ENCODE measurements at places on chromosomes 4 and X.
A peak's percentile ranks its signal among the peaks of the same experiment; 100 is the strongest.

DNA sequence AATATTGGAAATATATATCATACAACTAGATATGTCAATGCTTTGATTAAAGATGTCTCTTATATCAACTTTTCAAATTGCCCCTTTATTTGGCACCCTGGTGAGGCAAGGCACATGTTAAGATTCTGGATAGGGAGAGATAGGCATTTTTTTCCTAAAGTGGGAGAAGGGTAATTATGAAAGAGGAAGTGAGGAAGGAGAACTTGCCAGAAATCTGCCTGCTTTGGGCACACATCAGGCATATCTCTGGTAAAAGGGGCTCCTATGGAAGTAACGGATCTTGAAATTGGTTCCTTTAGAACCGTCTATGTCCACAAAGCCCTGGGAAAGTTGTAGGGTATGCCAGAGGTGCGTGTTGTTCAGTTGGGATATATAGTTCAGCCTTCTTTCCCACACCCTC lies 5.7 kb downstream of the IL15 start:
- DNase-seq: no peak

DNA sequence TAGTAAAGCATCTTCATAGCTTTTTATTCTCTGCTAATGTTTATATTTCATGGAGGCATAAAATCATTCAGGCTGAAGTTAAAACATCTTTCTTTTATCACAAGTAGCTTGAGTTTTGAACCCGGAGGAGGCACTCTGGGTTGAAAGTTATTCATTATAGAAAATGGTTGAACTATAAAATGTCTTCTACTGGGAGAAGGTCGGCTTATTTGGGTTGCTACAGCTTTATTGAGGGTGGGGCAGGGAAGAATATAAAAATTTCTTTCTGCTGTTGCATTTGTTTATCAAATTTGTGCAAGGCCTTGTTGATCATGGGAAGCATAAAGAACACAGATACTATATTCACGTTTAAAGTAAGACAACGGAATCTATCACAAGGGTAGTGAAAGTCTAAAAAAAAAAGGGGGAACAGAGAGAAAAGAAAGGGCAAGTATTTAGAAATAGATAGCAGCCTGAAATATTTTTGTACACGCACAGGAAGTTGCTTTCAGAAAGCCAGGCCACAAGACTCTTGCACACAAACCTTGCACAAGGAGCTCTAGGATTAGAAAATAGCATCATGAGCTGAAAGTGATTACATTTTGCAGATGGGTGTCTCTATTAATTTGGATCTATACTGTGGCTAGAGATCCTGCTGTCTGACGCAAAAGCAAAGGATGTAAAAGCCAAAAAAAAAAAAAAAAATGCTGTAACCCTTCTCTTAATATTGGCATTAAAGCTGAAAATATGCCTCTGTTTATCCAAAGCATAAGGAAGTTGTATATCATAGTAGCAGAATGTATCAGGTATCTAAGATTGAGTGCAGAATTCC lies 37.2 kb upstream of the FAM9C start:
- no peak for DNase-seq

GRCh38 chr4:155667568-155668511 lies 1.2 kb downstream of the GUCY1A1 start:
- DNase-seq: no peak

- DNase-seq: no peak
These were observed 1297.3 kb downstream of the C4orf33 start for GRCh38 chr4:130393231-130393630.

GRCh38 chr4:153785910-153786721 lies 2.8 kb downstream of the SFRP2 start:
- DNase-seq: no peak

DNA sequence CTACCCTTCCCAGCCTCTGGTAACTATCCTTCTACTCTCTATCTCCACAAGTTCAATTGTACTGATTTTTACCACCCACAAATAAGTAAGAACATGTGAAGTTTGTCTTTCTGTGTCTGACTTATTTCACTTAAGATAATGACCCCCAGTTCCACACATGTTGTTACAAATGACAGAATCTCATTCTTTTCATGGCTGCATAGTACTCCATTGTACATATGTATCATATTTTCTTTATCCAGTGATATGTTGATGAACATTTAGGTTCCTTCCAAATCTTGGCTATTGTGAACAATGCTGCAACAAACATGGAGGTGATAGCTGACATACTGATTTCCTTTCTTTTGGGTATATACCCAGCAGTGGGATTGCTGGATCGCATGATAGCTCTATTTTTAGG lies 27.7 kb downstream of the GSX2 start:
- no peak for DNase-seq

- peak; percentile 7 for DNase-seq
These were observed 31.5 kb downstream of the PRPS1 start for GRCh38 chrX:107659768-107660167.

DNA sequence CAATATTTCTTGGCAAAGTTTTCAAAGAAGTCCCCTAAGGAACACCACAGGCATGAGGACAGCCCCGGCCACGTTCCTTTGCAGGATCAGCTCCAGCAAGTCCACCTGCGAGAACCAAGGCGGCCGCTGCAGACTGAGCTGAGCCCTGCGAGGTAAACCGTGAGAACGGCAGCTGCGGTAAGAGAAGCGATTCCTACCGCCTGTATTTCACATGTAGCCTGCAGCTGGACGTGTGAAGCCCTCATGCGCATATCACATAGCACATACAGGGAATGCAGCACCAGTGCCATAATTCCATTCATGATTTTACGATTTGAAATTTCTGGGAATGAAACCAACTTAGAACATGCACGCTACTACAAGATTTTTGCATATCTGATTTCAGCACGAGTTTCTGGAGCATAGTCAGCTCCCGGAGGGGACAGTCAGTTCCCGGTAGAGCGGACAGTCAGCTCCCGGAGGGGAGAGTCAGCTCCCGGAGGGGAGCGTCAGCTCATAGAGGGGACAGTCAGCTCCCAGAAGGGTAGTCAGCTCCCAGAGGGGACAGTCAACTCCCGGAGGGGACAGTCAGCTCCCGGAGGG lies 41.7 kb downstream of the FGFRL1 start:
- DNase-seq: no peak

- no peak for DNase-seq
These were observed 2.5 kb downstream of the CPEB2 start for GRCh38 chr4:15004739-15005301.

- DNase-seq: no peak
These were observed 168.8 kb downstream of the CLCN4 start for GRCh38 chrX:10325611-10326010.

GRCh38 chr4:7167706-7168105 lies 24.6 kb upstream of the SORCS2 start:
- no peak for DNase-seq

- DNase-seq: peak; percentile 39
These were observed 1.0 kb upstream of the PDGFRA start for GRCh38 chr4:54228056-54228527.

DNA sequence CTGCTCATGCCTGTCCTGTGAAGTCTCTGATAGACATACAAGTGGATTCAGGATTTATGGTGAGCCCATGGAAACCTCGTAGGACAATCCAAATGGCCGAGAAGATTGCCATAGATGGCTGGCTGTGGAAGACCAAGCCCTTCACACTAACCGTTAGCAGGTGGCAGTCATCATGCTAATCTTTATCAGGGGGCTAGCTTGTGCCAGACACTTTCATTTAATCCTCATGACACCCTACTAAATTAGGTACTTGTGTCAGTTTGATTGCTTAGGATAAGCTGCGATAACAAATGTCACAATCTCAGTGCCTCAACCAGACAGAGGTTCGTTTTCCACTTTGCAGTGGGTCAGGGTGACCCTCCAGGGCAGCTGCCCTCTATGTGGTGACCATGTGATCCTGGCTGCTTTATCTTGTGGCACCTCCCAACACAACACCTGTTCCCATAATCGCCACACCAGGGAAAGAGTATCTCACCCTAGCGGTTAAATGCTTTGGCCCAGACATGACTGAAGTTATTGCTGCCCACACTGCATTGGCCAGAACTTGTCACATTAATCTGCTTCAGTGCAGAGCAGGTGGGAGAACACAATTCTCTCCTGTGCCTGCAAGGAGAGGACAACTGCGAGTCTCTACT lies 60.8 kb downstream of the REPS2 start:
- DNase-seq: no peak

DNA sequence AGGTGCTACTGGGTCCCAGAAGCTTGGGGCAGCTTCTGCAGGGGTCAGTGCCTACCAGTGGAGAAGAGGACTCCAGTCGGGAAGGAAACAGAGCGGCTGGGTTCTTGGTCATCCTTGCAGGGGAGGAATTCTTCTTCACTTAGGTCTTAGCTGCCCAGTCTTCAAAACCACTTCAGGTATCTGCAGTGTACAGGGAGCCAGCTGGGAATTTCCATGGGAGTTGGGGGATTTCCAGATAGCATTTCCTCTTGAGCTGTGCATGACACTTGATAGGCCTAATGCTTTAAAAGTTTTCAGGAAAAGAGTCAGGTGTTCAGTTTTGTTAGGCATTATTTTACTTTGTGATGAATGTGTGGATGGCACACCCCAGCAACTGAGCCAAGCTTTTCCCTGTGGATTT lies 58.1 kb upstream of the ENPP6 start:
- DNase-seq: no peak

DNA sequence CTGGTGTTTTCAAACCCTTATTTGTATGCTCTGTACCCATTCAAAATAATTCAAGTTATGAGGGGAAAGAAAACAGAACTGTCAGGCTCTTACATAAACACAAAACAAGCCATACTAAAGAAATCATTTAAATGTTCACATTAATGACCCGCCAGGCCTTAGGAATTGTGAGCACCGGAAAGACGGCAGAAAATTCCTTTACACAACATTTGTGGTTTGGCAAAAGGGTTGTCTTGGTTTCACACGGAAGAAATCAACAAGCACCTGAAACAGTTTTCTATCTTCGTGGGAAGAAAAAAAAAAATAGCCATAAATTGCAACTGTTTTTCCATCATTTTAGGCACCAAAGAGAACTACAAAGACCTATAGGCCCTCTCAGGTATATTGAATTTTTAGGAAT lies 188.5 kb upstream of the FTHL17 start:
- no peak for DNase-seq

- DNase-seq: no peak
These were observed 331.8 kb downstream of the TEX13C start for GRCh38 chrX:125651426-125651825.

DNA sequence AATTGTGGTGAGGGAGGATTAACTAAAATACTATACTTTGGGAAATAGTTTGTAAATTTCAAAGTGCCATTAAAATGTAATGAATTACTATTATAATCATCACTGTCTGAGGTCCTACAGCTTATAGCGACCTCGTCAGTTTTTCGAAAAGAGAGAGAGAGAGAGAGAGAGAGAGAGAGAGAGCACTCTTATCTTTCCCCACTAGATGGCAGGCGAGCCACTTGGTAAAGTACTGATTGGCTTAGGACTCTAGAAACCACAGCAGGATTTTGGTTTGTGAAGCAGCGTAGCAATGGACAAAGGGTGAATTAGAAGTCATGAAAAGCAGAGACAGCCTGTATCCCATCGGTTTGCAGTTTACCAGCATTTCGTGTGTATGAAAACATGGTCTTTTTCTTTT lies 52.5 kb downstream of the LINC00632 start:
- DNase-seq: no peak

- DNase-seq: no peak
These were observed 79.5 kb downstream of the CLNK start for GRCh38 chr4:10605031-10605430.

- peak; percentile 25 for DNase-seq
These were observed at the start of gene IQSEC2 for GRCh38 chrX:53281321-53281822. IQSEC2 (minus strand) TSS chrX:53281584.

Data from NCI-H2029 (cell line).